HCEC 1CT (cell line): ENCODE measurements at places on chromosomes 7 and 10.
A peak's percentile ranks its signal among the peaks of the same experiment; 100 is the strongest.

DNA sequence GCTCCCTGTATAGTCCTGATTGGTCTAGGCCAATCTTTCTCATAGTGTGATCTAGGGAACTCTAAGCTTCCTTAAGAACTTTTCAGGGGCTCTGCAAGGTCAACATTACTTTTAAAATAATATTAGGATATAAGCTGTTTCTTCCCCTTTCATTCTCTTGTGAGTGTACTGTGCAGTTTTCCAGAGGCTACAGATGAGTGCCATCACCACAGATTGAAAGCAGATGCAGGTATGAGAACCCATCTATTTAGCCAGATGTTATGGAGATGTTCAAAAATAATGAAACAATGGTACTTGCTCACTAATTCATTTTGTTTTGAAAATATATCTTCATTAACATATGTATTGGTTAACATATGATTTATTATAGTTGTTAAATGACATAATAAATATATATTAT is 169.2 kb upstream of the SEMA3A start:
- no peak for DNase-seq

DNA sequence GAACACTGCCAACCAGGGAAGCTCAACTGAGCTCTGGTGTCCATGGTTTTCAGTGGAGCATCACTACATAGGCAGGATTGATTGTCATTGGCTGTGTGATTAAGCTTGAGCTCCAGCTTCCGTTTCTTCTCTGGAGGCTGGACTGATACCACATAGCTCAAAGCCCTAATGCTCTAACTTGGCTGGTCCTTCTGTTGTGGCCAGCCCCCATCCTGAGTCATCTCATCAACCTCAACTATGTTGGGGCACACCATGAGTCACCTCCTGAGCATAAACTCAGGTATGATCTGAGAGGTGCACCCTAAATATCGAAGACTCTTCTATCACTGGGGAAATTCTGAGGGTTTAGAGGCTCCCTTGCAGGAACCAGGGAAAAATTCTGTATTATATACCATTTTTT is 114.5 kb upstream of the INHBA start:
- peak; percentile 76 for DNase-seq

- DNase-seq: no peak
Measured at GRCh38 chr10:114649217-114649903, 8.7 kb downstream of the ABLIM1 start.

- no peak for DNase-seq
Measured at GRCh38 chr7:136194878-136195277, 217.7 kb upstream of the MTPN start.

- DNase-seq: no peak
Measured at GRCh38 chr10:114749014-114749413, 72.6 kb upstream of the FHIP2A start.

DNA sequence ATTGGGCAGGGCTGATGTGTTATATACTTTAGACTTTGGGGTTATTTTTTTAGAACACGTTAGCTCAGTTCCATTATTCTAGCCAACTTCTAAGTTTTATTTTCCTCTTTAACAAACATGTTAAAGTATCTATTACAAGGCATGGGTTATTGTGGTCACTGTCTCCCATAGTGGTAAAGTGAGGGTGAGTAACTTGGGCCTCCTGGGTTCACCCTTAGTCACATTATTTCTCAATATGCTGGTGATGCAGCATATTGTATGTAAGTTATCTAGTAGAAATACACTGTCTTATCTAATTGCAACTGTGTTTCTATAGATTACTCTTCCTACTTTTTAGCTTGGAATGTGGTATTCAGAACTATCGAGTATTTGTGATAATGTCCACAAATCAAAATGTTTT is 65.9 kb downstream of the BBS9 start:
- DNase-seq: peak; percentile 94

DNA sequence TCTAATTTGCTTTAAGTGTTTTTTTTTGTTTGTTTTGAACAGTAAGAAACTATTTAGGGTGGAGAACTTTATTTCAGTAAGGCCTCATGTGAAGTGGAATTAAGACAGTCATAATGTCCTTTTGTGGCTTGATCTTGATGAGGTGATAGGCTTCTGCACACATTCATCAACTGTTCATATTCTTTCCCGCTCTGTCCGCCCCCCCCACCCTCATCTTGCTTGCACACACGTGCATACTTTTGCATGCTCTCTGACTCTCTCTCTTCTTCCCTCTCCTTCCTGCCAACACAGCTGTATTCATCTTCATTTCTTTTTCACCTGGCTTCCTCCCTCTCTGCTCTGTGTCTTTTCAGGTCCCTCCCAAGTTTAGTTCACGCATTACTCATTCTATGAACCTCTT is 429.6 kb downstream of the AUTS2 start:
- DNase-seq: no peak

GRCh38 chr7:3655635-3656034 is 354.6 kb downstream of the SDK1 start:
- DNase-seq: no peak

GRCh38 chr7:68125168-68125567 is 1128.5 kb downstream of the TYW1 start:
- DNase-seq: no peak

- DNase-seq: no peak
Measured at GRCh38 chr7:137934941-137935883, 66.7 kb downstream of the CREB3L2 start.

DNA sequence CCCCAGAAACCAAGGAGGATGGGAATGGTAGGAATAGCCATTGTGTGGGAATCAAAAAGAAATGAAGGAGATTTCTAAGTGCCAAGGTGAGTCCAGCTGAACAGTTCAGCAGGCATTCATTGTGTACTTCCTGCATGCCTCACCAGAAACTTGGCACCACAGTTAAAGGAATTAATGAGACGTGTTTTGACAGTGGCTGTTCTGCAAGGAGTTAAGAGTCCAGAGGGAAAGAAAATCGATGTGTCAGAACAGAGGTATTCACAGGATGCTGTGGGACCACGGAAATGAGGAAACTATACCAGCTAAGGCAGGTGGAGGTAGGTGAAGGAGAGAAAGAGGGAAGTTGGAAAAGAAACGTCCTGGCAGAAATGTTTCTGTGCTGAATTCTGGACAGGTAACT is 78.1 kb downstream of the PRKCQ start:
- DNase-seq: no peak

GRCh38 chr7:90797596-90797995 is 201.5 kb downstream of the CDK14 start:
- DNase-seq: peak; percentile 27

DNA sequence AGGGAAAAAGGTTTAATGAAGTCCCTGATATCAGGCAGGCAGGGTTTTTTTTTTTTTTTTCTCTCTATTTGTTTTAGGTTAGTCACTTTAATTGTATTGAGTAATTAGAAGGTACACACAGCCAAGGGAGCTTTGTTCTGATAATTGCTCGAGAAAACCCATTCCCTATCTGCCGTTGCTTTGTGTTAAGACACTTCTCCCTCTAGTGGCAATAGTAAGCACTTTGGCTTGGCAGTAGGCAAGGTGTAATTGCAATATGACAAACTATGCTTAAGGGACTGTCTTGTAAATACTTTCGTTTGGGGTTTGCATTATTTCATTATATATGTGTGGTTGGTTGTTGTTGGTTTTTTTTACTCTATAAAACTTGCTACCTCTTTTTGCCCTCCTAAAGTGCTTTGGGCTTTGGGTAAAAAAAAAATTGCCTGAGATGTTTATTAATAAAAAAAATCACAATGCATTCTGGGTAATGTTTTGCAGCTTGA is 113.4 kb downstream of the BTRC start:
- DNase-seq: peak; percentile 81

GRCh38 chr10:34801097-34801733 is 13.9 kb downstream of the PARD3 start:
- no peak for DNase-seq

GRCh38 chr10:98249134-98249533 is 18.9 kb downstream of the LOXL4 start:
- DNase-seq: no peak

DNA sequence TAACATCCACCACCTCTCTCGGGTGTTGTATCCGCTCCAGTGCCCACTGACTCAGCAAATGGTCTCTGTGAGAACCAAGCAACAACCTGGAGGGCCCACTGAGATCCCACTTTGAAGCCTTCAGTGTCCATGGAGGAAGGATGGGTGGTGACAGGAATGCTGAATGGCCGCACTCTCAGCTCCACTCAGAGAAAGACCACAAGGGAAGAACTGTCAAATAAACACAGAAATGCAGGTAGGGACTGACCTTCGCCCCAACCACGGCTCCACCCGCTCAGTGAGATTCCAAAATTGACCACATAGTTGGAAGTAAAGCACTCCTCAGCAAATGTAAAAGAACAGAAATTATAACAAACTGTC is 65.8 kb downstream of the VIPR2 start:
- no peak for DNase-seq

DNA sequence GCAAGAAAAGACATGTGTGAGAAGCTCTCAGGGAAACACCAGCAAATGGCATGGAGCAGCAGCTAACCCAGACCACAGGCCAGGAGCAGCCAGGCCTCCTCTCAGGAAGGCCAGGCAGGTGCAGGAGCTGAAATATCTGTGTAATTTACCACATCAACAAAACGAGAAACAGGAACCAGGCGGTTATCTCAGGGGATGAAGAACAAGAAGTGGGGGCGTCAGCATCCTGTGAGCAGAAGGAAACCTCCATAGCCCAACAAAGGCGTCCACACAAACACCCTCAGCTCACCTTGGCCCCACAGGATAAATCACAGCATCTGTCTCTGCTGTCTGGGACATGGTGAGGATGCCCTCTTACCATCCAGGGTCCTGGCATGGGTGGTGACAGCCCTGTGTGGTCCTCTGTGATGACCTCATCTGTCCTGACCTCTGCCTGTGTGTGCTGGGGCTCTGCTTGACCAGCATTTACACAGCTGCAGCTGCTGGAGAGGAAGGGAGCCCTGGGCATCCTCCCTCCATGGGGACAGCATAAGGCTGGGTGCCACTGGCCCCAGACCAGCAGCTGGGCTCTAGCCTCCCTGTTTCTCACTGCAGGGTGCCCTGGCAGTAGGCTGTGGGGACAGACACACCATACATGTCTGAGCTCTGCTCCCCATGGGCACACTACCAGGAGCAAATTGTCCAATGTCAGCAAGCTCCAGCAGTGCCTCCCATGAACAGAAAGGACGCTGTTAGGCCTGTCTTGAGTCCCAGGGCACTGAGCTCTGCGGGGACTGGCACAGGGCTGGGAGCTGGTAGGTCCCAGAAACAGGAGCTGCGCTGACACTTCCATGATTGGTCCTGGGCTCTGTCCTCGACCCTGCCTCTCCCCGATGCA is 34.6 kb downstream of the ANXA8 start:
- no peak for DNase-seq

DNA sequence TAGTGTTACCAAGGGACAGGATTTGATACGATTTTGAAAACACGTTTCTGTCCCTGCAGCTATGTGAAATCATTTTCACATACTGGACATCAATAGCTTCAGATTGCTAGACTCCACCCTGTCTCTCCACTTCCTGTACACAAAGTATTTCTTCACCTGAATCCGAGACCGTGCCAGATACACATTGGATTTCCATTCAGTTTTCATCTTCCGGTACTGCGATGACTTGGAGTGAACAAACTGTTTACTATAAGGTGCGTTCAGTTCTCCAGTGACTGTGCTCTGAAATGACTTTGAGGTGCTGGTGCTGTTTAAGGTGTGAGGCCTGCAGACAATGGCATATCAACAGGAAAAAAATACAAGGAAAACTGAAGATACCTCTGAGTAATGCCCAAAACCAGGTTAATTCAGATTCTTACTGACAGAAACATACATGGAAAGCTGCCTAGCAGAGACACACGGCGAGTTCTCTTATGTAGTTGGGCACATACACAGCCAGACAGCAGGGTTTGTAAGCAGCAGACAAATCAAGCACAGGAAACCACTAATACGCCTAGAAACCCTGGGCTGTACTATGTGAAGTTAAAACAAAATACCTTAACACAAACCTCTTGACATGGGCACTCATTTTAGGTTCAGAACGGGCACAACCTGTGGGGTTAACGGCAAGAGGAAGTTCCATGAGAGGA is 119.2 kb downstream of the GALNT11 start:
- no peak for DNase-seq

DNA sequence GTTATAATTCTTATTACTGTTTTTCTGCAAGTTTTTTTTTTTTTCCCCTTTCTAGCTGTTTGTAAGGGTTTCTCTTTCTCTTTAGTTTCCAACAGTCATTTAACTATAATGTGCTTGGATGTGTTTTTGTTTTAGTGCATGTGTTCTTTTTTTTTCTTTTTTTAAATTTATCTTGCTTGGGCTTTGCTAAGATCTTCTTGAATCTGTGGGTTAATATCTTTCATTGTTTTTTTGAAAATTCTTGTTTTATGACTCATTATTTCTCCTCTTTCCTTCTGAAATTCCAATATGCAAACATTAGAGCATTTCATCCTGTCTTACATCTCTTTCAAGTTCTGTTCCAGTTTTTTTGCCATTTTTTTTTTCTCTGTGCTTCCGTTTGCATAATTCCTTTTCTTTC is 5.7 kb upstream of the HK1 start:
- peak; percentile 55 for DNase-seq

GRCh38 chr10:102397222-102398171 is 2.0 kb downstream of the NFKB2 start:
- no peak for DNase-seq

GRCh38 chr7:130655286-130655685 is 13.3 kb downstream of the COPG2 start:
- no peak for DNase-seq

DNA sequence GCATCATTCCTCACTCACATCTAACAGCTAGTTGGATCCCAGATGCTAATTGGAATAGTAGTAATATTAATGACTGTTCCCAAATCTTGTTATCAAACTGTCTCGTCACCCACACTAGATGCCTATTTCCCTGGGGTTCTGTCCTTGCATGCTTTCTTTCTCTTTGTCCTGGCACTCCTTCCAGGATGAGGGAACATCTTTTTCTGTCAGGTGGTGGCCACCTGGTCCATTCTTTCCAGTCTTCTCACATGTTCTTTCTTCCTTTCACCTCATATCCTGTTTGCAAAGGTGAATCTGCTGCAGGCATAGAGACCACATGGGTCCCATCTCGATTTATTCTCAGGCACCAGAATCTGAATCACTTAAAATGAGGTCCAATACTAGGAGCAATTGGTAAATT is 126.0 kb downstream of the CHN2 start:
- no peak for DNase-seq

DNA sequence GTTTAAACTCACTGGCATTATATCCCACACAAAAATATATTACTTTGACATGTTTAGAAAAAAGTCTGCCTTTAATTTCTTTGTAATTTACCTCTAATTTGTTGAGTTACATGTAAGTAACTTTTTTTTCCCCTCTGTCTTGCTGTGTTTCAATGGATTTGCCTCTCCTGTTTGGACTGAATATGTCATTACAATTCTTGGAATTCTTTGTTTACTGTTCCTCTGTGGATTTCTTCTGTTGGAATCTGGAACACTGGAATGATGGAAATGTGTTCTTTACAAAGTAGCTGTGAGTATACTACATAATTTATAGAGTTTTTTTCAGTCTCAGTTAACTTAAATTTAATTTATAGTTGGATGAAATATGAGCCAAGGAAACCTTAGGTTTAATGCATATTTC is 30.4 kb downstream of the SEPTIN7 start:
- peak; percentile 29 for DNase-seq

DNA sequence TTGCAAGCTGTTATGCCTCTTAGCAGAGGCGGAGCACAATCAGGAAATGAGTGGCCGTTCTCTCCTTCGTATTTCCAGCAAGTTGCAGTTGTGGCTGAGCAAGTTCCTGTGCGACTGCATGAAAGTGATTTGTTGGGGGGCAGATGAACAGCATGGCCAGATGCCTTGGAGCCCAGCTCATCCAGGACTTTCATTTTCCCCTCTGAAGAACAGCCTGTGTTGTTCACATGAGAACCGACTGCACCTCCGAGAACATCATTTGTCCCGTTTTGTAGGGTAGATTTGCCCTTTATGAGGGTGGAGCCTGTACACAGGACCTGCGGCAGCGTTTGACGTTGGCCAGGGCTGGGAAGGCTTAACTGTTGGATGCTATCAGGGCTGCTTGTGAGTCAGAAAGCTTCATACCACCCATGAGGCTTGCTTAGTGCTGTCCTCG is 4.4 kb downstream of the BAG3 start:
- DNase-seq: peak; percentile 80
